Karpas-422 (cell line): ENCODE measurements at places on chromosomes 5 and 9. TPM values are rescaled to one million over a fixed set of nuclear protein-coding genes. Genes with fewer than 3 reads are reported as not detected.

TIMD4 gene
- not detected in 2 replicates for total RNA-seq

PCDHGA6 gene
- total RNA-seq, result 10.9 and 14.5 TPM in 2 replicates

IL4 gene
- total RNA-seq, result not detected in 2 replicates

UGT3A2 gene
- not detected in 2 replicates for total RNA-seq

DRD1 gene
- not detected in 2 replicates for total RNA-seq

IL33 gene
- not detected in 2 replicates for total RNA-seq

ACOT12 gene
- 0.18 and 0.26 TPM in 2 replicates for total RNA-seq

- peaks cover 41% of the 10 kb centered on the region for H3K36me3 ChIP-seq
- no peak overlapping the region for H3K4me3 ChIP-seq
- no peak for DNase-seq
- peak overlapping the region; percentile 24; the same call in 1 of the 2 replicates for H3K27ac ChIP-seq
- H3K27me3 ChIP-seq, result no peaks in the 10 kb centered on the region
These were observed 3.5 kb downstream of the RPL7A start for GRCh38 chr9:133351526-133351907.

DNA sequence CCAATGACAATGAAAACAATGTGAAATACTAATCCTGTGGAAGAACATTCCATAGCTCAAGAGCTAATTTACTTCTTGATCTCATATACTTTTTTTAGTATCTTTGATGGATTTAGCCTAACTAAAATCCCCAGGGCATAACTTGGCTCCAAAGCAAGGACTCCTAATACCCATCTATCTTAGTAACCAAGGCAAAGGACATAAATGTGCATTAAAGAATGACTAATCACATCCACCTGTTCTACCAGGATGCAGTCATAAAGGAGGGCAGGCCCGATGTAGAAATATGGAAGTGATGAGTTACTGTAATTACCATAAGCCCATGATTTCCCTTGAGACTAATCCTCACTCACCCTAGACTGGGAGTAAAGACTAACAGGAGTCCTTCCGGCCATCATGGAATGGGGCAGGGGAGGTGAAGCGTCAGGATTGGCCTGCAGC, 56.9 kb downstream of the KIF24 start:
- peaks cover under 1% of the 10 kb centered on the region; the same call in 1 of the 2 replicates for H3K4me1 ChIP-seq
- H3K36me3 ChIP-seq, result no peaks in the 10 kb centered on the region; the same call in 1 of the 2 replicates

GRCh38 chr5:98604301-98604700, 169.2 kb upstream of the RGMB start:
- no peak overlapping the region for H3K27ac ChIP-seq
- H3K36me3 ChIP-seq, result no peaks in the 10 kb centered on the region
- no peaks in the 10 kb centered on the region for H3K4me1 ChIP-seq
- H3K27me3 ChIP-seq, result no peaks in the 10 kb centered on the region

- H3K4me3 ChIP-seq, result no peak overlapping the region
- DNase-seq, result no peak
- H3K27me3 ChIP-seq, result no peaks in the 10 kb centered on the region
These were observed 7.1 kb downstream of the SPARC start for GRCh38 chr5:151679421-151680155.

DNA sequence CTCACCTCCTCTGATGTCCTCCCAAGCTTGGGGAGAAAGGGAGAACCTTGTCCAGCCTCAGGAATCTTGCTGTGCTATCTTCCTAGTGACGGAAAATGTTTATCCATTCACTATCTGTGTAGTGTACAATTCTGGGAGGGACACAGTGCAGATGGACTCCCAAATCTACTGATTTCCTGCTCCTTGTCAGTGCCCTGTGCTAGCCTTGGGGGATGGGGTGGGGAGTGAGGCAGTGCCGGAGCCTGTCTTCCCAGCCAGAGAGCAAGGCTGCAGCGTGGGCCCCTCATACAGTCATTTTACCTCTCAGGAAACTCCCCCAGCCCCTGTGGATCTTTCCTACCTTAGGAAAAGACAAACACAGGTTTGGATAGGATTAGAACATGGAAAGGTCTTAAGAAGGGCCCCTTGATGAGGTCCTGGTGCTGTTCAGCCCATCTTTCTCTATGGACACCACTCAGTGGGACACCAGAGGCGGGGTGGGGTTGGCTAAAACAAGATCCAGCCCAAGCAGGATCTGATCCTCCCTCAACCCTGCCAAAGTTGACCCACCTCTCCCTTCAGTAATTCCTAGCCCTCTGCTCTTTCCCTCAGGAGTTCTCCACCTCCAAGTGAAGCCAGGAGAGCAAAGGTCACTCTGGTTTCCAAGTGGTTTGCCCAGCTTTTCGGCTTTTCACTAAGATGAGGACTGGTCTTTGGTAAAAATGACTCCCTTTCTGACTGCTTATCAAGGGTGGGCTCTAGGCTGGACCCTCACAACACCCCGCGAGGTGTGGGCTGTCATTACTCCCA, 3.4 kb downstream of the DOLK start:
- no peaks in the 10 kb centered on the region for H3K27me3 ChIP-seq
- no peak overlapping the region for H3K27ac ChIP-seq
- no peaks in the 10 kb centered on the region for H3K36me3 ChIP-seq
- DNase-seq, result no peak
- peaks cover 18% of the 10 kb centered on the region for H3K4me1 ChIP-seq

- DNase-seq, result no peak
- H3K4me3 ChIP-seq, result no peak overlapping the region
- H3K36me3 ChIP-seq, result peaks cover 47% of the 10 kb centered on the region
- H3K27me3 ChIP-seq, result no peaks in the 10 kb centered on the region
- no peaks in the 10 kb centered on the region for H3K4me1 ChIP-seq
- no peak overlapping the region for H3K27ac ChIP-seq
These were observed 26.8 kb downstream of the ZNF346 start for GRCh38 chr5:177049285-177049684.

- H3K27ac ChIP-seq, result no peak overlapping the region
- H3K4me3 ChIP-seq, result no peak overlapping the region
- no peak for DNase-seq
- no peaks in the 10 kb centered on the region for H3K36me3 ChIP-seq
- no peaks in the 10 kb centered on the region for H3K27me3 ChIP-seq
These were observed 49.5 kb downstream of the NSG2 start for GRCh38 chr5:174094857-174095606.

DNA sequence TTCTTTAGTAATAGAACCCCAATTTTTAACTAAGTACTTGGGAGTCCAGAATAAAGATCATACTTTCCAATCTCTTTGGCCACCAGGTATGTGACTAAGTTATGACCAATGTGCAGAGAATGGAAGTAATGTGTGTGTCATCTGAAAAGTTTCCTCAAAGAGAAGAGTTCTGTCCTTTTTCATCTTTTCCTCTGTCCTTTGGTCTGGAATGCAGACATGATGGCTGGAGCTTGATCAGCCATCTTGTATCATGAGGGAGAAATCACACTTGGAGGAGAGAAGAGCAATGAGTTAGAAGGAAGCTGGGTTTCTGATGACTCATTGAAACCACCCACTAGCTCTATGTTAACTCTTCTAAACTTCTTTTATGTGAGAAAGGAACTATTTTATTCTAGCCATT, 5.5 kb upstream of the CPEB4 start:
- peaks cover 26% of the 10 kb centered on the region for H3K4me1 ChIP-seq
- DNase-seq, result no peak
- no peak overlapping the region for H3K27ac ChIP-seq

DNA sequence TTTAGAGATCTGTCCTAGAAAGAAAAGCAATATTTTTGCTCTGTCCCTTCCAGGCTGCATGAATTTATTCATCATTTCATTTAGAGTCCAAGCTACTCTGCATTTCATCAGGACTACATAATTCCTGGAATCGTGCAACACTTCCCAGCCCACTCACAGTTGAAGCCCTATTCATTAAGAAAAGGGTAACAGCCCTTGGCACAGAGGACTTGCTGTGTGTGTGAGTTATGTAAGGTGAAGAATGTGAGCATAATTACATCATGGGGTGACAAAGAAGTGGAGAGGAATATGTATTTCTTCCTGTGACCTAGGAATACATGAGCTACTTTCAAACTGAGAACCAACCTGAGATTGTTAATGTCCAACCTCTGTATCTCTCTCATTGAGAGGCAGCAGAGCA, 317.4 kb downstream of the ARHGEF28 start:
- H3K4me3 ChIP-seq, result no peak overlapping the region
- no peaks in the 10 kb centered on the region for H3K4me1 ChIP-seq
- H3K36me3 ChIP-seq, result no peaks in the 10 kb centered on the region
- DNase-seq, result no peak

GRCh38 chr9:106052735-106053134, 358.4 kb downstream of the TMEM38B start:
- no peaks in the 10 kb centered on the region for H3K4me1 ChIP-seq
- no peak overlapping the region for H3K4me3 ChIP-seq
- H3K27ac ChIP-seq, result no peak overlapping the region
- DNase-seq, result no peak

GRCh38 chr9:111803924-111804323, 9.2 kb upstream of the SHOC1 start:
- H3K36me3 ChIP-seq, result no peaks in the 10 kb centered on the region
- H3K27me3 ChIP-seq, result no peaks in the 10 kb centered on the region
- H3K27ac ChIP-seq, result no peak overlapping the region
- no peaks in the 10 kb centered on the region for H3K4me1 ChIP-seq
- DNase-seq, result no peak

GRCh38 chr9:128416432-128417019, 4.1 kb upstream of the CERCAM start:
- H3K36me3 ChIP-seq, result no peaks in the 10 kb centered on the region
- no peaks in the 10 kb centered on the region for H3K27me3 ChIP-seq
- no peak overlapping the region for H3K27ac ChIP-seq
- peaks cover 28% of the 10 kb centered on the region for H3K4me1 ChIP-seq

GRCh38 chr5:172452398-172453205, 1.7 kb downstream of the SH3PXD2B start:
- H3K4me3 ChIP-seq, result no peak overlapping the region
- no peaks in the 10 kb centered on the region for H3K4me1 ChIP-seq
- H3K36me3 ChIP-seq, result no peaks in the 10 kb centered on the region
- no peak for DNase-seq

DNA sequence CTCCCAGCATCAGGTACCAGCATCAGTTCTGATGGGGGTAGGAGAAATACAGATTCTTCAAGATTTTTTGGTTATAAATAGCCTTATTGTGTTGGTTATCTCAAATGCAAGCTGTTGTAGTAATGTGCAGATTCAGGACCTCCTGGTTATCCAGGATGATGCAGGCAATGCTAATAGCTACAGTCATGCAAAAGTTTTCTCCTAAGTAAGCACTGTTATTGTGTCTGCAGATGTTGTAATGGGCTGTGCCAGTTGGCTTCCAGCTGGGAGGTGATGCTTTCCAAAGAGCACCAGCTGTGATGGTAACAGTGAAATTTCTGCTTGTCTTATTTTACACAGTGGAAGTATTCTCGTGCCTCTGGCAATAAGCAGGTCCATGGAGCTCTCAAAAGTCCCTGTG, 719.2 kb upstream of the CTNND2 start:
- no peaks in the 10 kb centered on the region for H3K27me3 ChIP-seq
- no peaks in the 10 kb centered on the region for H3K36me3 ChIP-seq
- H3K4me1 ChIP-seq, result no peaks in the 10 kb centered on the region
- no peak overlapping the region for H3K27ac ChIP-seq
- DNase-seq, result no peak

DNA sequence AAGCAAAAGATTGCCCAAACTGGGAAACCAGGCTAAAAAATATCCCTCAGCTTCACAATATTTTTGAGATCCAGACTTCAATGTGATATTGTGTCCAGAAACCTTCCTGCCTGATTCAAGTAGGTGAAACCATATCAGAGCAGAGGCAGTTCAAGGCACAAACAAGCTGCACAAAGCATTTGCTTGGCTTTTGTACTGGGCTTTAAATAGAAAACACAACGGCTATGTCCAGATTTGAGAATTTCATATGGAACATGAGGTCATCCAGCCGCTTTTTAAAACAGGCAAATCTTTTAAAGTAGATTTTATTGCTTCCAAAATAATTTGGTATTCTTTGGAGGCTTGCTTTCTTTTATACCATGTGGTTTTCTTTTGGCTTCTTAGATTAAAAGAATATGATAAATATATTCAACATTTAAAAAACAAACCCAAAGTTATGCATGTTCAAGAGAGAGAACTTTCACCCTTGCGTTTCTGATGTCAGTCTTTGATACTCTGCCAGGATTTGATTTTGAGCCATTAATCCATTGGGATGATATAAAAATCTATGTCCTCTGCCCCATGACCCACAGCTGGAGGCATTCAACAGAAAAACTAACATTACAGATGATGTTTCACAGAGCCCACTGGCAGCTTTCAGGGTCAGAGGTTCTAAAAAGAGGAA, 29.0 kb upstream of the CCDC112 start:
- H3K27me3 ChIP-seq, result no peaks in the 10 kb centered on the region
- H3K4me1 ChIP-seq, result peaks cover 17% of the 10 kb centered on the region
- no peak for DNase-seq
- no peaks in the 10 kb centered on the region for H3K36me3 ChIP-seq
- no peak overlapping the region for H3K27ac ChIP-seq

DNA sequence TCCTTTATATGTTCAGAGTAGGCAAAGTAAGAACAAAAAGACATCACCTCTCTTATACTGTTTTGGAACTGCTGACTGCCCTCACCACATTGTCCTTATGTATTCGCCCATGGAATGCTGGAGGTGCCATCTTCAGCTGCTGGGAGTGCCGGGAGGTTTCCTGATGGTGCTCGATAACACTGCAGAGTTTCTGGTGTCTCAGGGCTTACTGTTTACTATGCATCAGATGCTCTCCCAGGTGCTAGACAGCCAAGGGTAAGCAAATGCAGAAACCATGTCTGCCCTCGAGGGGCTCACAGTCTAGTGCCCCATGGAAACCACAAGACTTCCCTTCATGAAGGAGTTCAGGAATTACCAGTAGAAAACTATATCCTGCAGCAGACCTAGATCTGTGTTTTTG, 70.1 kb upstream of the SMIM23 start:
- H3K27me3 ChIP-seq, result no peaks in the 10 kb centered on the region
- no peak overlapping the region for H3K4me3 ChIP-seq
- H3K36me3 ChIP-seq, result no peaks in the 10 kb centered on the region
- H3K27ac ChIP-seq, result no peak overlapping the region
- DNase-seq, result no peak
